ENCODE measurements at places on chromosomes 3 and 15. TPM values are rescaled to one million over a fixed set of nuclear protein-coding genes. Genes with fewer than 3 reads are reported as not detected.

GRCh38 chr3:45497963-45498362, 96.6 kb upstream of the LIMD1 start:
- DNase-seq = no peak

GRCh38 chr3:52774901-52775864, 2.2 kb upstream of the ITIH1 start:
- DNase-seq = no peak

GRCh38 chr3:123733805-123734526, 149.1 kb upstream of the HACD2 start:
- no peak for DNase-seq

DNA sequence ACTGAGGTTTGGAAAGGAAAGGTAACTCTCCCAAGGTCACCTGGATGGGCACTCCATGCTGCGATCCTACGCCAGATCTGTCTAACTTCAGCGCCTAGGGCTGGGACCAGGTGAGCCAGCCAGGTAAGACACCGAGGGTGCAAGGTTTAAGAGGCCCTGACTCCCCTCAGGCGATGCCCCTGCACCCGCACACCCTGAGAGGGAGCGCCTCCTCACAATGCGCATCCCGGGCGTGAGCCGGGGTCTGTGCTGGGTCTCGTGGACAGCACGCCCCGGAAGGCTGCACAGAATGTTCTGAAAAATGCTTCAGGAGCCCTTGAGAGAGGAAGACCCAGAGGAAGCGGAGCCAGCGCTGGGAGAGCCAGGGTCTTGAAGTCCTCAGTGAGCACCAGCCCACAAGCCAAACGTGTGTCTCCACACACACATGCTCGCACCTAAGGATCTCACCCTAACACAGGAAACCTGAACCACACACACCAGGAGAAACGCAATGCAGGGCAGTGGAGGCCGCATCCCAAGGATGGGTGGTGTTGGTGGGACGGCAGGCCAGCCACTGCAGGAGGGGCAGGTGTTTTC, 142.0 kb downstream of the ADAMTS17 start:
- no peak for DNase-seq

GOLGA6L7 gene
- total RNA-seq = not detected

Data from sciatic nerve (tissue), 2 donors.